ENCODE measurements at places on chromosomes 16 and 17.
A peak's percentile ranks its signal among the peaks of the same experiment; 100 is the strongest.

GRCh38 chr16:25106567-25107465 is 4.7 kb upstream of the LCMT1 start:
- peak; percentile 88 for DNase-seq

DNA sequence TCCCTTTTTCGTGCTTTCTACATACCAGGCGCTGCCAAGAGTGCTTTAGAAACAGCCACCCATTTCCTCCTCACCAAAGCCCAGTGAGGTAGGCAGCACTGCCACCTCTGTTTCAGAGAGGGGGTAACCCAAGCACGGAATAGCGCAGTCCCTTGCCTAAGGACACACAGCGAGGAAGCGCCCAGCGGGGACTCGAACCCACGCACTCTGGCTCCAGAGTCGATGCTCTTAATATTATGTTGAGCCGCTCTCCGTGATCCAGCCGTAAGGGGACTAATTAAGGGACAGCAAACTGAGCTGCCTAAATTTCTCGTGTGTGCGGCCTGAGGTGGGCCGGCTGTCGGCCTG is 497 bp downstream of the CES1 start:
- no peak for DNase-seq

DNA sequence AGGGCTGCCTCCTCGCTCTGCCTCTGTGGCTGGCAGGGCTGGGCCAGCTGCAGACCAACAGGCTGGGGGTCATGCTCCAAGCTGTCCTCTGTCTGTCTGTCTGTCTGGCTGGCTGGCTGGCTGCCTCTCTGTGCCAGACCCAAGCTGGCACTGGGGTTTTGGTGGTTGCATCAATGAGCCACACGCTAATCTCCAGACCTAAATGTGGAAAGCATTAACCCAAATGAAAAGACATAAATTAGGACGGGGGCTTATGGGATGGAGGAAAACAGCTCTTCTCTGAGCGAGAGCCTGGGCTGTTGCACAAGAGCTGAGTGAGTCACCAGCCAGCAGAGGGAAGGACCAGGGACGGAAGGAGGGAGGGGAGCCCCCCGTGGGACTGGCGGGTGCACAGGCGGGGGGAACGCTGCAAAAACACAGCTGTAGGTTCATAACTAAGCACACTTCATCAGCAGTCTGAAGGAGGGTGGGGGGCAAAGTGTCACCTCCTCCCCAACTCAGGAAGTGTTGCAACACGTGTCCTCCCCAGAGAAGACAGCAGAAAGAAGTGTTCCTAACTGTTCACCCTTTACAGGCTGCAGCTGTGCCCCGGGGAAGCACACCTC is 83.4 kb downstream of the GAS7 start:
- peak; percentile 83 for DNase-seq

GRCh38 chr16:12805066-12805465 is 1.4 kb upstream of the CPPED1 start:
- no peak for DNase-seq

- DNase-seq: peak; percentile 29
Observed at GRCh38 chr16:12027558-12028287, 51.2 kb downstream of the SNX29 start.

DNA sequence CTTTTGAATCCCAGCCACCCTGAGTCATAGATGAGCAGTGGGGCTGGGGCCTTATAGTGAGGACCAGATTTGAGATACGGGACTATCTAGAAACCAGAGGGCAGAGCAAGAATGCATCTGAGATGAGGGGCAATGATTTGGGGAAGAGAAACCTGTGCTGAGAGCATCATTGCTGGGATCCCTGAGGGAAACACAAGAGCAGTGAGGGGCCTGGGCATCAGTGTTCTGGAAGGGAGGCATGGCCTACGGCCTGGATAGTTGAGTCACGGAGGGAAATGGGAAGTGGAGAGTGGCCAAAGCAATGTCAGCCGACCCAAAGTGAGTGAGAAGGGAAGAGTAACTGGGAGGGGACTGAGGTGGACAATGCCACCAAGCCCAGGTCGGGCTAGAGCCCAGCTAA is 5.2 kb downstream of the CAMTA2 start:
- peak; percentile 46 for DNase-seq

DNA sequence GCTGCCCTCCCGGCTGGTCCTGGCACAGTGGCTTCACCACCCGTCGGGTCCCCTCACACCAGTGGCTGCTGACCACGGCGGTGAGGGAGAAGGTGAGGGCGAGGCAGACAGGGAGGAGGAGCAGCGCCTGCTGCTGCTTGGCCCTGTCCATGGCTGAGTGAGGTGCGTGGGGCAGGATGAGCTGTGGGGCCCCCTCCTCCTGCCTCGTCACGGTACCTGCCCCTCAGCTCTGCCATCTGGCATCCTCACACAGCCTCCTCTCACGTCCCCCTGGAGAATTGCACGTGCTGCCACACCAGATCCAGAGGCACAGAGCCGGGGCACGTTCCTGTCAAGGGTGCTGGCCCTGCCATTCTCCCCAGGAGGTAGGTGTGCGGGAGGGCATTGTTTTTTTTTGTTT is at the start of gene GSG1L2:
GSG1L2 (minus strand) TSS at position 159 of the 400 bp plus-strand sequence; CDS start at position 151, 8 bp downstream.
- DNase-seq: no peak

DNA sequence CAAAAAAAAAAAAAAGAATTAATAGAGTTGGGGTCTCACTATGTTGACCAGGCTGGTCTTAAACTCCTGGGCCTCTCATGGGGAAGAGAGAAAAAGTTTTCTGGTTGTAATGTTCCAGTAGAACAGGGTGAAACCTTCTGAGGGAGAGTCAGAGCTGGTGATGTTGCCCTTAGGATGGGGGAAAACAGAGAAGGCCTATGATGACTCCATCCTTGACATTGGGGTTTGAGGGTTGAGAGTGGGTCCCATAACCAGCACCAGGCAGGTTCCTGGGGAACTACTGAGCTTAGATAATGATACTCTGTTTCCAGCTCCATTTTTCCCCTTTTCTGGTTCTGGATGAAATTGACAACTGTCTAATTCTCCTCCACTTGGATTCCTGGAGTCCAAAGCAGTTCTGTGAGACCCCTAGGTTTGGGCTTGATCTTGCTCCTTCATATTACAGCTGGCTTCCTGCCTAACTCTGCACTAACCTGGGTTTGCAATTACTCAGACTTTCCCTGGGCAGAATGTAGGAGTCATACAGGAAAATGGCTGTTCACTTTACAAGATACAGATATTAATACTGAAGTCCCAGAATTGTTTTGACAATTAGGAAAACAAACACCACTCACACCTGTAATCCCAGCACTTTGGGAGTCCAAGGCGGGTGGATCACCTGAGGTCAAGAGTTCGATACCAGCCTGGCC is 62.8 kb upstream of the B4GALNT2 start:
- DNase-seq: no peak

DNA sequence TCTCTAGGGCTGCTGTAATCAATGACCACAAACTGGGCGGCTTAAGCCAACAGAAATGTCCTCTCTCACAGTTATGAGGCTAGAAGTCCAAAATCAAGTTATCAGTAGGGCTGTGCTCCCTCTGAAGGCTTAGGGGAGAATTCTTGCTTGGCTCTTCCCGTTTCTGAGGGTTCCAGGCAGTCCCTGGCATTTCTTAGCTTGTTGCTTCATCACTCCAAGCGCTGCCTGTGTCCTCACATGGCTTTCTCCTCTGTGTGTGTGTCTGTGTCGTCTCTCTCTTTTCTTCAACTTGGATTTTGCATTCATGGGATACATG is 13.7 kb upstream of the CDC42EP4 start:
- DNase-seq: peak; percentile 66

- DNase-seq: no peak
Observed at GRCh38 chr16:87551487-87551886, 50.8 kb upstream of the JPH3 start.

- no peak for DNase-seq
Observed at GRCh38 chr17:1171953-1172352, 7.8 kb downstream of the ABR start.

DNA sequence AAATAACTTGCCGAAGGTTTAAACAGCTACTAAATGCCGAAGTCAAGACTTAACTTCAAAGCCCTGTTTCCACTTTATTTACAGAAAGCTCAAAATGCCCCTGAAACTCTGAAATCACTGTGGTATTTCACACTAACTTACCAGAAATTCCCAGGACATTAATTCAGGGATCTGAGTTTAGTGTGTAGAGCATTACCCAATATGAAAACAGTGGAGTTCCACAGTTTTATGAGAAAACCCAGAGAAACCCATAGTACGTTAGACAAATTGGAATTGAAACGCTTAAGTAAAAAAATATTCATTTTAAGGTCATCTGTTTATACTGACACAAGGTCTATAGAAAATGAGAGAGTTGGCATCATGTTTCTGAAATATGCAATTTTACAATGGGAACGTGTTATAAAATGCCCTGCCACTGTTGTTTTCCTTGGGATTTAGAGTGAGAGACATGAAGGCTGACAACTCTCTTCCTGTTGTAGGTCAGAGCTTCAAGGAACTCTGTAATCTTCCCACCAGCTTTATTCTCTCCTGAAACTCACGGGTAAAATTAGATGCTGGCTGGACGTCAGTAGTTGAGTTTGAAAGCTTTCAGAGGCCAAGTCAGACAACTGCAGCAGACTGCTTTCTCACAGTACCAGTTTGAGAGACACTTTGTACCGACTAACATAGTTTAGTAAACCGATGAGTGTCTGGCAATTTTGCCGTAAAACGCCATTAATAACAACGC is 139.4 kb upstream of the TBX2 start:
- DNase-seq: no peak

GRCh38 chr16:11258553-11259492 is 2.8 kb upstream of the SOCS1 start:
- peak; percentile 90 for DNase-seq

- no peak for DNase-seq
Observed at GRCh38 chr16:29141586-29142324, 156.9 kb downstream of the LAT start.

DNA sequence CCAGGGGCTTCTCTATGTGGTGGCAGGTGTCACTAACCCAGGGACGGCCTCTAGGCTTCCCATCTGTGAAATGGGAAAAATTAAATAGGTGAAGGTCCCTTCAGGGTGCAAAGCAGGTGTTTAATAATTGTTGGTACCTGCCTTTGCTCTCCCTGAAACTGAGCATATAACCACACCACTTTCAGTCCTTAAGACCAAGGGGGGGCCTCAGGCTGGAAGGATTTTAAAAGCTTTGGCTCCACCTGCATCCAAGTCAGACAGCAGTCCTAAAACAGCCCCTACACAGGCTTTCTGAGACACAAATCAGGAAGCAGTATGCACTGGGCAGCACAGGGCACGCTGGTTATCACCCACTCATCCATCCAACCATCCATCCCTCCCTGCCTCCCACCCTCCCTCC is 55.0 kb downstream of the TK2 start:
- DNase-seq: no peak

GRCh38 chr17:65809366-65809765 is 247.9 kb upstream of the AXIN2 start:
- no peak for DNase-seq

DNA sequence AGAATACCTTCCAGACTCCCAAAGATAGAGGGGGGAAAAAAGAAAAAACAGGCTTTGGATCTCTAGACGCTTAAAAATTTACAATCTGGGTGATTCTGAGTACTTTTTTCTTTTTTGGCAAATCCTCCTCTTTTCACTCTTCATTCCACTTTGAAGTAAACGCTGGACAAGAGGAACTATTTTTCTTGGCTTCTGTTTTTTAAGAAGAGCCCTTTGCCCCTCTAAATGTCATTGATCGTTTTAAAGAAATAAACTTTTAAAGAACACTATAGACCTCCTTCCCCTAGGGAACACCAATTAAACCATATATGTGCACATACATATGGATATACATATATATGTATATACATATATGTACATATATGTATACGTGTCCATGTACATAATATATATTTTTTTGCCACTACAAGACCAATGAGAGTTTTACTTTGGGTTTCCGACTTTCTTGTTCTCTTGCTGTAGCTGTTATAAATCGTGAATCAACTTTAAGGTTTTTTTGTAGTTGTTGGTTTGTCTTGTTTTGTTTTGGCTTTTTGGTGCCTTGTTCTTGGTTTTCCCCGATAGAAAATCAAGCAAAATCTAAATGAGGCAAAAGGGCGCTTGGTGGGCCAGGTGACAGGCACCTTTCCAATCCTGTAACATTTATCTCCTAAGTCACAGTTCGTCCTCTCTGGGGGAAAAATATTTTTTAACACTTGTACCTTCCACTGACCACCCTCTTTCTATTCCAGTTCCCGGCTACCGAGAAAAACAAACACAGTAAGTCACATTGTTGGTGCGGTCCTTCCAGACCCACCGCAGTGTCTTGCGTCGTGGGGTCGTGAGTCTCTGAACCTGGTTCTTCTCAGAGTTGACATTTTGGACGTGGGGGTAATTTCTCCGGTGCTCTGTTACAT is 4.4 kb downstream of the FOXF1 start:
- DNase-seq: no peak
